ENCODE measurements at places on chromosomes 2 and 18. TPM values are rescaled to one million over a fixed set of nuclear protein-coding genes. Genes with fewer than 3 reads are reported as not detected.

Gene ARHGAP25
- total RNA-seq, result 139 TPM

GRCh38 chr2:15279201-15279876 is 281.8 kb downstream of the NBAS start:
- H3K4me3 ChIP-seq, result no peak overlapping the region
- H3K4me1 ChIP-seq, result no peaks in the 10 kb centered on the region
- peaks cover 24% of the 10 kb centered on the region for H3K36me3 ChIP-seq
- H3K27ac ChIP-seq, result no peak overlapping the region

Gene AKAIN1
- total RNA-seq, result not detected

DNA sequence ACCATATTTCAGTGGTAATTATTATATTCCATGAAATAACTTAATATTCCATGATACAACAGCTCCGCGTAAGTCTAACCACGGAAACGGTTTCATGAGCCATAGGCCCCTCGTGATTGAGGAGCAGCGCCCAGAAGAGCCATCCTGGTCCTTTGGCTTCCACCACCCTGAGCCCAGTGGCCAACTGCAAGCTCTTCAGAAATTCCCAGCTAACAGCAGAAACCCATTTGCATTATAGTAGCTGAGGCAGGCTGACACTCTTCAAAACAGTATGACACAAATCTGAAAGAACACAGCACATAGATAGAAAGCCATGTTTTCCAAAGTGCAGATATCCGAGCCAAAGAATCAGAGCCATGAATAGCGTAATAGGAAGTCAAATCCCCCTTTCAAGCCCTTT is 120.9 kb upstream of the NFATC1 start:
- no peaks in the 10 kb centered on the region for H3K4me1 ChIP-seq
- no peaks in the 10 kb centered on the region for H3K27me3 ChIP-seq
- no peaks in the 10 kb centered on the region for H3K36me3 ChIP-seq
- no peak overlapping the region for H3K27ac ChIP-seq

- no peaks in the 10 kb centered on the region for H3K4me1 ChIP-seq
- DNase-seq, result no peak
- H3K36me3 ChIP-seq, result no peaks in the 10 kb centered on the region
- H3K27me3 ChIP-seq, result no peaks in the 10 kb centered on the region
- no peak overlapping the region for H3K27ac ChIP-seq
Measured at GRCh38 chr2:62775367-62775668, 69.8 kb downstream of the EHBP1 start.

- H3K27ac ChIP-seq, result no peak overlapping the region
- H3K27me3 ChIP-seq, result no peaks in the 10 kb centered on the region
- H3K4me3 ChIP-seq, result no peak overlapping the region
- no peak for DNase-seq
- no peaks in the 10 kb centered on the region for H3K36me3 ChIP-seq
- H3K4me1 ChIP-seq, result no peaks in the 10 kb centered on the region
Measured at GRCh38 chr2:18664421-18664820, 75.1 kb upstream of the NT5C1B start.

Gene PDE11A
- not detected for total RNA-seq

DNA sequence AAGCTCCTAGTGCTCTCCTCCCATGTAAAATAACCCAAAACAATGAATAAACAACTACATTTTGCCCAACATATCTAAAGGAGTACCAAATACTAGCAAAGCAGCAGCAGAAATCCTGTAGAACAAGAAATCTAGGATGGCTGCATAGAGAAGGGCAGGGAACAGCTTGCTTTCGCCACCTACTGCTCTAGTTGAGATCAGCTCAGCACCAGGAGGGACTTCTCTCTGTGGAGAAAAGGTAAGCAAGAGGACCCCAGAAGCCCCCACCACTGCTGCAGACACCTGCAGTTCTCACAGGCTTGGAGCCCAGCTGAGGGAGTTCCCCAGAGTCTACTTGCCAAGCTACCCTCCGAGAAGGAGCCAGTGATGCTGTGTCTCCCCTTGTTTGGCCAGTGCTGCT is 243.0 kb upstream of the CHST9 start:
- H3K27ac ChIP-seq, result no peak overlapping the region
- H3K36me3 ChIP-seq, result no peaks in the 10 kb centered on the region
- H3K4me1 ChIP-seq, result no peaks in the 10 kb centered on the region
- H3K4me3 ChIP-seq, result no peak overlapping the region
- no peaks in the 10 kb centered on the region for H3K27me3 ChIP-seq

Gene KCNIP3
- total RNA-seq, result not detected

Gene THADA
- 37.0 TPM for total RNA-seq

DNA sequence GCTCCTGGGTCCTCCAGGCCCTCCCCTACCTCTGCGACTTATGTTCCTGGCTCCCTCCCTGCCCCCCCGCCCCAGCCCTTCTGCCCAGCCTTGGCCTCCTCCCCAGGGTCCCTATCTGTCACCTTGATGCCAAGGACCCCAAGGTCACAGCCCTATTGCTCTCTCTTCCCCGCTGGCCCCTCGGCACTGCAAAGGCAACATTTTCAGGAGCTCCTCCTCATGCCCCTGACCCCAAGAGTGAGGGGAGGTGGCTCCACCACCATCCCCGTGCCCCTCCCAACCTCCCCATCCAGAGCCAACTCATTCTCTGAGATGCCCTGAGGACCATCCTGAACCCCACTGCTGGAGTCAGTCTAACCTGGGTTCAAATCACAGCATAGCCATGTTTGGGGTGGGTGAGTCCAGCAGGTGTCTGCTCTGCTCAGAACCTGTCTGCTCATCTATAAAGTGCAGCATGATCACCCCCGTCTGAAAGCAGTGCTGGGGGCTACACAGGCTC is 11.7 kb downstream of the LIMS2 start:
- no peak overlapping the region for H3K27ac ChIP-seq
- H3K4me1 ChIP-seq, result no peaks in the 10 kb centered on the region
- H3K36me3 ChIP-seq, result no peaks in the 10 kb centered on the region
- no peak for DNase-seq
- no peaks in the 10 kb centered on the region for H3K27me3 ChIP-seq
- no peak overlapping the region for H3K4me3 ChIP-seq

Gene MAPRE2
- 61.2 TPM for total RNA-seq

- H3K4me1 ChIP-seq, result no peaks in the 10 kb centered on the region
- H3K27me3 ChIP-seq, result no peaks in the 10 kb centered on the region
- no peak overlapping the region for H3K4me3 ChIP-seq
- no peak for DNase-seq
- H3K36me3 ChIP-seq, result no peaks in the 10 kb centered on the region
Measured at GRCh38 chr18:40407909-40408308, 1547.1 kb upstream of the PIK3C3 start.

Gene FZD7
- total RNA-seq, result 0.54 TPM

Gene POU3F3
- total RNA-seq, result not detected

Gene OTOS
- not detected for total RNA-seq

DNA sequence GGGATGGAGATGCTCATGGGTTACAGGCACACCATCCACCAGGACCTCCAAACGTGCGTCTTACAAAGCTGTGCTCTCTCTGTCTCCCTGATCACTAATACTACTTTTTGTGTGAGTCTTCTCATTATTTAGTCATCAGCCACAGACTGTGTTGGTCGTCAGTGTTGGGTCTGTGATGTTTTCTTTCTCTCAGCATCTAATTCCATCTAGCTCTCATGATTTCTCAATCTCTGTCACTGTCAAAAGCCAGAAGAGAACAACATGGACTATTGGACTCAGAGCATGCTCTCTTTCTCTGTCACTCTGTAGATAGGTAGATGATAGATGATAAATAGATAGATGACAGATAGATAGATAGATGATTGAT is 6.0 kb upstream of the ARL4C start:
- peaks cover 25% of the 10 kb centered on the region for H3K4me1 ChIP-seq
- H3K36me3 ChIP-seq, result no peaks in the 10 kb centered on the region
- no peak overlapping the region for H3K27ac ChIP-seq

Gene CCL20
- 1.9 TPM for total RNA-seq
